ENCODE measurements at places on chromosomes 2 and 18.

GRCh38 chr18:10134204-10134603, 220.4 kb downstream of the VAPA start:
- DNase-seq: no peak

- DNase-seq: no peak
These were observed 157.4 kb downstream of the SOX11 start for GRCh38 chr2:5849562-5849961.

DNA sequence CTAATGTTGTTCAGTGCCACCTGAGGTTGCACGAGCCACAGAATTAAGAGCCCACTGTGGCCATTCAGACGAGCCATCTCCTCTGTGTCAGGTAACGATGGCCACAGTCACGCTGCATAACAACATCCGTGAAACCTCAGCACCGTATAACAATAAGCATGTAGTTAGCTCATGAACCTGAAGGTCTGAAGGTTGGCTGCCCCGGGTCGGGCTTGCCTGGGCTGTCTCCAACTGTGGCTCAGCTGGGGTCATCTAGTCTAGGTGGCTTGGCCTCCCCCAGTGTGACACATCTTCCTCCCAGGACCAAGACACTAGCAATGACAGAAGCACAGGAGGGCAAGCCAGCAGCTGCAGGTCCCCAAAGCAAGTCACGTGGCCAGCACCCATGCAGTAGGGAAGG, 258.0 kb downstream of the GLI2 start:
- DNase-seq: no peak

DNA sequence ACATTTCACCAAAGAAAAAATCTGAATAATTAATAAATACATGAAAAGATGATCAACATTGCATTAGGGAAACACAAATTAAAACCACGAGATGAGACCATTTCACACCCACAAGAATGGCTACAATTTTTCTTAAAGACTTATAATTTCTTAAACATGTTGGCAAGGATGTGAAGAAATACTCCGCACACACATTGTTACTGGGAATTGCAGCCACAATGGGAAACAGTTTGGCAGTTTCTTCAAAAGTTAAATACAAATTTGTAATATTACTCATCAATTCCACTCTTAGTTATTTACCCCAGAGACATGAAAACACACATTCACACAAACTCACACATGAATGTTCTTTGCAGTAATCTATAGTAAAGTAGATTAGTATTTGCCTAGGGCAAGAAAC, 363.3 kb upstream of the SMIM21 start:
- no peak for DNase-seq

- no peak for DNase-seq
These were observed 261.1 kb downstream of the NBAS start for GRCh38 chr2:15299904-15300520.

- DNase-seq: peak; percentile 43
These were observed 191.0 kb downstream of the C1D start for GRCh38 chr2:67871686-67872412.

- no peak for DNase-seq
These were observed 73.7 kb downstream of the MEIS1 start for GRCh38 chr2:66508484-66509071.

DNA sequence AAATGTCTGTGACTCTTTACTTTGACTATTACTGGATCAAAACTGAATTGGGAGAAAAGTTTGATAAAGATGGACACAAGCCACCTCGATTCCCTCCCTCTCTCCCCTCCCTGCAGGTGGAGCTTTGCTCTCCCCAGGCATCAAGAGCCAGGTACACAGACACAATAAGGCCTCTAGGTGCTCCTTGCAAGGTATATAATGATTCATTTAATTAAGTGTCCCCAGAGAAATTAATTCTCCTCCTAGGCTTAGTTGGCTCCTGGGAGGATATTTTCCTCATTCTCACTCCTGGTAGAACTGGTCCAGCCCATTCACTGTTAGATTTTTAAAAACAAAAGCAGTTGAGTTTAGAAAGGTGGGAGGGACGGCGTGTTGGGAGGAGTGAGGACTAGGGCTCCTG, 352.4 kb upstream of the SMIM21 start:
- no peak for DNase-seq

DNA sequence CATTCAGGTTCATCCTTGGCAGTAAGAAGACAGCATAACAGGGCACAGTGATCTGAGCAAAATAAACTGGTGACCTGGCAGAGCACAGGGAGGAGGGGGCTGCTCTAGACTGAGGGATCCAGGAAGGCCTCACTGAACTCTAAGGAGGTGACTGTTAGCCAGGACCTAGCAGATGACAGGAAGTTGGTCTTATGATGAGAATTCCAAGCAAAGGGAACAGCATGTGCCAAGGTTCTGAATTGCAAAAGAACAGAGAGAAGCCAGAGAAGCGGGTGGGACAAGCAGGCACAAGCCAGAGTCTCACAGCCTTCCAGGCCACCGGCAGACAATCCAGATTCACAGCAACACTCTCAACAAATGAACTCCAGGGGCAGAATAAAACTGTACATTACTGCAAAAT, 152.7 kb upstream of the PTPRM start:
- DNase-seq: peak; percentile 88

GRCh38 chr2:197500503-197501131, 438 bp downstream of the HSPE1 start:
- DNase-seq: peak; percentile 24

DNA sequence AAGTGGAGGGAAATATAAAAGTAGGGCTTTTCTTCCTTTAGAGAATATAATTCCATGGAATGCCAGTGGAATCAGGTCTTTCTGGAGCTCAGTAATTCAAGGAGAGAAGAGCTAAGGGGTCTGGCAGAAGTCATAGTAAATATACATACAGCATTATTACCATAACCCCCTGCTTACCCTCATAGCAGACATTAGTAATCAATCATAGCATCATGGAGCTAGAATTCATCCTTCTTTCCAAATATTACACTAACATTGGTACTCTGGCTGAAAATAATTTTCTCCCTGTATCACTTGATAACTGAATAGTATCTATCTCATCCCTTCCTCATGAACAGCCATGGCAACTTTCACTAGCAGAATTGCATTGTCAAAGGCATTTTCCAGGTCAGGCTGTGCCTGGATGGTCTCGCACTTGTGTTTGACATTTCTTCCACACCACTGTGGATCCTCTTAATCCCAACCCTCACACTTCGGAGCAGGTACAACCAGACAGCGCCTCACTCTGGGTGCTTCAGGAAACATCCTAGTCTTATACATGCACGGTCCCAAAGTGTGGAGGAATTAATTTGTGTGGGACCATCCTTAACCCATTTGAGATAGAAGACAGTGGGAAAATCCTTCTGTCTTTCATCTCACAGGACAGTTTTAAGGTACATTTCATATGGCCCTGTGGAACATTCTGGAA, 84.2 kb upstream of the SEC11C start:
- DNase-seq: no peak

DNA sequence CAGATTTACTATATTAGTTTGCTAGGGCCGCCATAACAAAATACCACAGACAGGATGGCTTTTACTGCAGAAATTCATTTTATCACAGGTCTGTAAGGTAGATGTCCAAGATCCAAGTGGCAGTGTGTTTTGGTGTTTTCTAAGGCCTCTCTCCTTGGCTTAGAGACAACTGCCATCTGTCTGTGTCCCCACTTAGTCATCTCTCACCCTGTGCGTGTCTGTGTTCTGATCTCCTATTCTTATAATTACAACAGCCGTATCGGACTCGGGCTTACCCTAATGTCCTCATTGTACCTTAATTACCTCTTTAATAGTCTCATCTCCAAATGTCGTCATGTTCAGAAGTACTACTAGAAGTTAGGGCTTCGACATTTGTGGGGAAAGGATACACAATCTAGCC, 362.3 kb upstream of the CDH19 start:
- no peak for DNase-seq

GRCh38 chr2:152347076-152347475, 12.1 kb downstream of the FMNL2 start:
- DNase-seq: no peak

DNA sequence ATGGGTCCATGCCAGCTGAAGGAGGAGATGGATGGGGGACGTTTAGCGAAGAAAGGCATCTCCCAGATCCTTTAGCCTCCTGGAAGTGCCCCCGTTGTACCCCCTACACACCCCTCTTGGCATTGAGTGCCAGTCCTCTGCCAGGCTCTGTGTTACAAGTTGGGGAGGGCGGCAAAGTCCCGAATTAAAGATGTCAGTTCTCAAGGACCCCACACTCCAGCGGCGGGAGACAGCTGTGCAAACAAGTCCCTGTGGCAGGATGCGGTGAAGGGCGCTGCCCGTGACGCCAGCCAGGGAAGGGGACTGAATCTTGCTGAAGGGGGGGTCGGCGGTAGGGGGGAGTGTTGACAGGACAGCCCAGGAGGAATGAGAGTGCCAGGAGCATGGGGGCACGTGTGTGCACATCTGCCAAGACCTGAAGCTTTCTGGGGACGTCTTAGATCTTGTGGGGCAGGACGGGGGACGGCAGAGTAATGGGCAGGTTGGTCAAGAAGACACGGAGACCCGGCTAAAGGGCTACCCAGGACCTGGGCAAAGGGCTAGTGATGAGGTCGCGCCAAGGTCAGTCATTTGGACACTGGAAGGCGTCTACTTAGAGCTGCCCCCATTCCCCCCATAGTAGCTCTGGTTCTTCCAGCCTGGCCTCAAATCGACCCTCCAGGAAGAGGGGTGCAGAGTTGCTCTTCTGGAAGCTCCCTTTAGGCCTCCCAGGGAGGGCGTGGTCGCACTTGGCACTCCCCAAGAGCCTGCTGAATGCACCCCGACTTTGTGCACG, 2.8 kb upstream of the CTDSP1 start:
- DNase-seq: peak; percentile 63

GRCh38 chr18:47287911-47288585, 36.6 kb upstream of the SKOR2 start:
- DNase-seq: no peak

- no peak for DNase-seq
These were observed 3.2 kb downstream of the STRN start for GRCh38 chr2:36963106-36963505.

DNA sequence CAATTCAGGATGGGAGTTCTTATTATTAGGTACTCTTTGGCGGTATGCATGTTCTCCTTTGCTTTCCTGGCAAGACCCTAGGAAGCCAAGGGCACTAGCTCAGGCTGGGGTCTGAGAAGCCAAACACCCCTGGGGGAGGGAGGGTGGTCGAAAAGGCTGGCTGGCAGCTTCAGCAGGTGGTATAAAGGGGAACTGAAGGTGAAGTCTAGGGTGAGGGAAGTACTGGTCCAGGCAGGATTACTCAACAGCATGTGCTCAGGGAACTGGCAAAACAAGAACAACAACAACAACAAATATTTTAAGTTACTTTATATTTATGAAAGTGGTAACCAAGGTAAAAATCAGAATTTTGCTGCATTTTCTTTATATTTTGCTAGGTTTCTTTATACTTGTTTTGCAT, 40.7 kb upstream of the PCBP1 start:
- DNase-seq: no peak

GRCh38 chr2:215403441-215404347, 32.2 kb downstream of the FN1 start:
- DNase-seq: no peak

- DNase-seq: no peak
These were observed 204.4 kb downstream of the NCKAP5 start for GRCh38 chr2:133363884-133364283.

- DNase-seq: no peak
These were observed 104.7 kb downstream of the KLHL29 start for GRCh38 chr2:23489471-23490322.

DNA sequence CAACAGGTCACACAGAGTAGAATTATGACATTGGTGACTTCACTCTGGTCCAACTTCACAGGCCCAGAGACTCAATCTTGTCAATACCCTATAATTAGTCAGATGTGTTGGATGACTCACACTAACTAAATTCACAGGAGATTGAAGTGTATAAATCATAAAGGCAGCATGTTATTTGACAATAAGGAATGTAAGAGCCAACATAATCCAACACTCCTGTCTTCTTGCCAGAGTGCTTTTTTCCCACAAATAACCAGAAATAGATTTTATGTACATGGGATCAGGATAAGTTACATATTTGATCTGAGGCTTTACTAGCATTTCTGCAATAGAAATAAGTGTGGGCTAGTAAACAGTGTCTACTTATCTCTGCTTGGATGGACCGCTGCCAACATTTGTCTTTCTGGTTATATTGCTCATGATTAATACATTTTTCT, 42.2 kb upstream of the ZSWIM2 start:
- peak; percentile 69 for DNase-seq

DNA sequence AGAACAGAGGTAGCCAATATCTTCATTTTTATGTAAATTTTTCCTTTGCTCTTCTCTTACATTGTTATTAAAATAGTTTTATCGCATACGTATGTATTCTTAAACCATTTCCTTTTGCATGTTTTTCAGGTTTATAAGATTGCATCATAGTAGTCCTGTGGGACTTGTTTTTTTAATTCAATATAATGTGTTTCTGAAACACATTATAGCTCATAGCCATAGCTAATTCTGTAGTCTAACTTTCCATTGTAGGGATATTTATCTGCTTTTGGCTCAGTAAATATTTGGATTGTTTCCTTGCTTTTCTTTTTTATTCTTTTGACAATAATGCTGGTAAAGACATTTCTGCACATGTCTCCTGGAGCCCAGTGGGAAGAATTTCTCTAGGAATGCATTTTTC, 484.3 kb downstream of the PTPRM start:
- no peak for DNase-seq

- no peak for DNase-seq
These were observed 455.7 kb downstream of the ARHGAP15 start for GRCh38 chr2:143584936-143585335.

GRCh38 chr2:8298783-8299182, 383.1 kb upstream of the ID2 start:
- DNase-seq: no peak

DNA sequence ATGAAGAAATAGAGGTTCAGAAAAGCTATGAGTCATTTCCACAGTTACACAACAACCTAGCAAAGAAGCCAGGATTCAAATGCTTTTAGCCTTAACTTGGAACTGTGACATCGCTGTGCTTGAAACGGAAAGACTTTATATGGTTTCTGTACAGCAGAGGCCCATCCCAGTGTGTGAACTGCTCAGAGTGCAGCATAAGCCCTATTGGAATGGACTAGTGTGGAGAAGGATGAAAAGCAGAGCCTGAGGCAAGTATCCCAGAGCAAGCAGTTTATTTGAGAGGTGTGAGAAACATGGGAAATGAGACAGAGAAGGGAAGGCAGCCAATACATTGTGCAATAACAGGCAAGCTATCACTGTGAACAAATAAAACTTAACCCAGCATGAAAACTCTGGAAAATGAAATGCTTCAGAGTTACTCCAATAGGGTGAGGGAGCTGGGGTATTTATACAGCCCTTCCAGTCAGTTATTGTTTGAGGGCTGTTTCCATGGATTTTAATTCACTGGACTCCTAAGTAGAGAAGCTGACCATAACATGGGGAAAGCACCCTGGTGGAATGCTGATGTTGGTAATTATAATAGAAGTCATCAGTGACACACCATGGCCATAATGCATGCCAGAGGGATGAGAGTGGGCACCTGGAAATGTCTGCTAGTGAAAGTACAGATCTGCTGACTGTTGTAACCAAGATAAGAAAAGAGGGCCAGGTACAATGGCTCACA, 254.0 kb upstream of the POU3F3 start:
- DNase-seq: peak; percentile 97

DNA sequence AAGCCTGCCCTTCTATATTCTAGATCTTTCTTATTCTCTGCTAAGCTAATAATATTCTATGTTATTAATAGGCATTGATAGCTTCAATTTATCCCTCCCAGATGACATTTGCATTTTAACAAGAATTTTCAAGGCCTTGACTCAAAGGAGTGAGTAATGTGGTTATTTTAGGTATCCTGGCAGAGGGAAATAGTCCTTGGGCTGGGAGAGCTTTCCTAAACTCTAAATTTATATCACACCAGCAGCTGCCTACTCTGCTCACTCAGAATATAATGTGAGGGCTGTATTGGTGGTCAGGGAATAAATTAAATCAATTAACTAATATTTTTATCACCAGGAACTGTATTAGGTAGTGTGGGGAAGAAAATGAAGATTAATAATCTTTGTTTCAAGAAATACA, 74.8 kb upstream of the ADAM23 start:
- DNase-seq: no peak
